Motor neuron (in vitro differentiated cells): ENCODE measurements at places on chromosomes 16 and 17.

DNA sequence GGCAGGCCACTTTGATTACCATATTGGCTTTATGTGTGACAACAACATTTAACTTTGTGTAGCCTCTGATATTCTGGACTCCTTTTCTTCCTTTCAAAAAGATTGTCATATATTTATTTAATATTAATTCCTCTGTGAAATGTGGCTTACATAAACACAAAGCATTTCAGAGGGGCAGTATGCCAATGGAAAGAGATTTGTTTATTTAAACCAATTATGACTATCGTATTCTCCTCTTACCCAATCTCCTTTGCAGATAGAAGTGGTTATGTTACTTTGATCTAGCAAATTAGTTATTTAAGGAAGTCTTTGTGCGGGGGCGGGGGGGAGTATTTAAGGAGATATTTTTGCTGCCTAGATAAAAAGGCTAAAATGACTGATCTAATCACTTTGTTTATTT, 573.7 kb upstream of the KIF2B start:
- no peak for ATAC-seq

- no peak for ATAC-seq
Observed at GRCh38 chr17:79075446-79075750, 774 bp downstream of the ENGASE start.

- no peak for ATAC-seq
Observed at GRCh38 chr16:65681406-65681805, 559.5 kb upstream of the CDH11 start.

- ATAC-seq, result peak; percentile 86
Observed at GRCh38 chr16:81136390-81137335, 40.5 kb upstream of the GCSH start.

DNA sequence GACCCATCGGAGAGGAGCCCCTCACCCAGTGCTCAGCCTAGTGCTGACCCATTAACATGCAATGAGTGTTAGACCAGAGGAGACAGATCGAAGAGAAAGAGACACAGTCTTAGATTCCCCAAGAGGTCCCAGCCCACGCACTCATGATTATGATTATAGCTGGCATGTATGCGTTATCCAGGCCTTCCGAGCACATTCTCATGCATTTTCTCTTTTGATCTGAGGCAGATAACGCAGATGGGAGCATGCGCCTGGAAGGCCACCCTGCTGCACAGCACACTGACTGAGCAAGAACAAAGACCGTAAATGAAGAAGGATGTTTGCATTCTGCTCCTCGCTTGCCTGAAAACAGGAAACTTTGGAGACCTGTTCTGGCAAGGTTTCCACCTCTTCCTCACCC, 232.7 kb downstream of the SOX9 start:
- ATAC-seq, result no peak

DNA sequence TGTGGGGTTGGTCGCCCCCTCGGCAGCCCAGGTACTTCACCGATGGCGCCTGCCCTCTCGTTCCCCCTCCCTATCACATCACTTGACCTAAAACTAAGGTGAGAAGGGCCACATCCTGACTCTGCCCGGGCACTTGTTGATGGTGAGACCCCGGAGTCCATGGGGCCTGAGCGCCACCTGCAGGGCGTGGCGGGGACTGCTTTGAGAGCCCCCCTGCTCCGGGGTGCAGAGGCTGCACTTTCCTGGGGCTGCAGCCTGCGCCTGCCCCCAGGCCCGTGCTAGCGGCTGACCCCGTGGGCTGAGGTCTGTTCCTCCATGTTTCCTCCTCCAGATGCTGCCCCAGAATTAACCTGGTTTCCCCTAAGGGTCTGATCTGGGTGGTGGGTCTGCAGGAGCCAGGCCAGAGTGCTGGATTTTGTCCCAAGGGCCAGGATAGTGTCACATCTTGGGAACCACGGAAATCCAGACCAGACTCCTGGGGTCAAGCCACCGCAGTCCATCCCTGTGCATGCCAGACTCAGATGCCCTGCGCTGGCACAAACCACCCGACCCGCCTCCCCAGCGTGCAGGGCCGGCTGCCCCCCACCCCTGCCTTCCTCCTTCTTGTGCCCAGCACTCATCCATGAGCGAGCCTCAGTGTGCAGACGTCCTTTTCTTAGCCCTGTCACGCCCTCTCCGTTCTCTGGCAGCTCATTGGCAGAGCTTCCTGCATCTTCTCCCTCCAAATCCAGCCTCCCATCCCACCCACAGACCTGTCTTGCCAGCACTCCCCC, 2.7 kb downstream of the NDUFAF8 start:
- no peak for ATAC-seq

DNA sequence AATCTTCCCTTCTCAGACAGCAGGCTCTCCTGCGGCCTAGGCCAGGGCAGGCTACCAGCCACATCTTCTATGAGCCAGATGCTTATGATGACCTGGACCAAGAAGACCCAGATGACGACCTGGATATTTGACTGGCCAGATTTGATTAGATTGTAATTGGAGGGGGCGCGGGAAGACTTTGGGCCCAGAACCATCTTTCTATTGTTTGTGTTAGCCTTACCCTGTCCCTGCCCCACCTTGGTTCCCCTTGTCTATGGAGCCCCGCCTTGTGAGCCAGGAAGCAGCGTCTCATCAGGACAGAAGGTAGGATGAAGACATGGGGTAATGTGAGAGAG, 2.8 kb downstream of the CLDN7 start:
- ATAC-seq, result no peak

GRCh38 chr16:23491490-23492391, 18.6 kb downstream of the GGA2 start:
- ATAC-seq, result no peak

GRCh38 chr16:55285586-55285985, 38.4 kb upstream of the IRX6 start:
- no peak for ATAC-seq

DNA sequence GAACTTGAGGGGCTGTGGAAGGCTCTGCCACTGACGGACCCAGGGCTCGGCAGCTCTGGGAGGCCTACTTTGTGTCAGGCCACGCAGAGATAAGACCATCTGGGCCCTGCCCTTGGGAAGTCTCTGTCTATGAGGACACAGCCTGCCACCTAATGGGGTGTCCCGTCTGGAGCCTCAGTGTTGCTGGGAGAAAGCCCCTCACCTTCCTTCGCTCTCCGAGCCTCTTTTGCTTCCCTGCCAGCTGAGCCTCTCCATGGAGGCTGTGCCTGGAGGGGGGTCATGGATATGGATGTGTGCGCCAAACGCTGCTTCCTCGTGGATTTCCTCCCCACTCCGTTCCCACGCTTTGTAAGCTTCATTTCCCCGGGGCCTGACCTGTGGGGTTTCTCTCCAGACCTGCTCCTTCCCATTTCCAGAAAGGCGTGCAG, 228.8 kb downstream of the SEC14L1 start:
- ATAC-seq, result no peak

DNA sequence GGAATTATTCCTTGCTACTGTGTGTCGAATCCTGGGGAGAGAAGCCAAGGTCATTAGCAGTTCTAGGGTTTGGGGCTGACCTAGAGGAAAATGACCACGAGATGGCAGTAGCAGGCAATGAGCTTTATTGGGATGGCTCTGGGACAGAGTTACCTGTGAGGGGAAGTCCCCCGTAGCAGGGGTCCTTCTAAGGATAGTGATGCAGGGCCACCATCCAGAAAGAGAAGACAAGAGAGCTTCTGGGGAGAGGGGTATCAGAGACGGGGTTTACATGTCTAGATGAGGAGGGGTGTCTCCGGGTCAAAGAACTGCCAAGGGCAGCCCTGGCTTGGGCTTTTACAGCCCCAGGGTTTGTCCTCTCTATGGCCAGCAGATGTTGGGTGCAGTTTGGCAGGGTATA, 6.4 kb upstream of the GGT6 start:
- peak; percentile 87 for ATAC-seq

DNA sequence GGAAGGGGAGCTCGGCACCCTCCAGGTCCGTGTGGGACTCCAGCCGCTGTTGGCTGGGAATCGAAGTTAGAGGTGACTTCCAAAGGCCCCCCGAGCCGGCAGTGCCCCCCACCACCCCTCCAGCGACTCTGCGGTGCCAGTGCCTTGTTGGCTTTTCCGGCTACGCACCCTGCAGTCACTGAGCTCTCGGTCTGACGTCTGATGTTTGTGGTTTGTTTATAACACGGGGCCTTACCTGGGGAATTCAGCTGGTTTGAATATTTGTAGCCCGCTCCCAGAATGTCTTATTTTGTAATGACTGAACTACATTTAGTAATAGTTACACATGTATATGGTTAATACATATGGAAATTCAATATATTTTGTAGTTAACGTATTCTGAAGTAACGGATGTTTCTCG, 7.1 kb upstream of the BAIAP3 start:
- no peak for ATAC-seq

DNA sequence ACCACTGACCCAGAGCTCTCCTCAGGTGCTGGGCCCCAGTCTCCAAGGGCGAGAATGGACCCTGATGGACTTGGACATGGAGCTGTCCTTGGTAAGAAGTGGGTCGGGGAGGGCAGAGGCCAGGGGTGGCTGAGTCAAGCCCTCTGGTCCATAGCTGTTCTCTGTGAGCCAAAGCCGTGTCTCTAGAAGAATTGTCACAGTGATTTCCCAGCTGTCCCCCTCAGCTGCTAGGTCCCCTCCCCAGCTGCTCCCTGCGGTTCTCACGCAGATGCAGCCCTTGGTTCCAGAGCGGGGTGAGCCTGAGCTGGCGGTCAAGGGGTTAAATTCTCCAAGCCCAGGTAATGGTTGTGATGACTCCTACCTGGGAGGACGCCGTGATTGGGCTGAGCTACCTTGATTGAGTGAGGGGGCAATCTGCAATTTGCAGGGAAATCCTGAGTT, 1.3 kb upstream of the NOL3 start:
- no peak for ATAC-seq

GRCh38 chr17:39845052-39845846, 18.9 kb downstream of the IKZF3 start:
- no peak for ATAC-seq

DNA sequence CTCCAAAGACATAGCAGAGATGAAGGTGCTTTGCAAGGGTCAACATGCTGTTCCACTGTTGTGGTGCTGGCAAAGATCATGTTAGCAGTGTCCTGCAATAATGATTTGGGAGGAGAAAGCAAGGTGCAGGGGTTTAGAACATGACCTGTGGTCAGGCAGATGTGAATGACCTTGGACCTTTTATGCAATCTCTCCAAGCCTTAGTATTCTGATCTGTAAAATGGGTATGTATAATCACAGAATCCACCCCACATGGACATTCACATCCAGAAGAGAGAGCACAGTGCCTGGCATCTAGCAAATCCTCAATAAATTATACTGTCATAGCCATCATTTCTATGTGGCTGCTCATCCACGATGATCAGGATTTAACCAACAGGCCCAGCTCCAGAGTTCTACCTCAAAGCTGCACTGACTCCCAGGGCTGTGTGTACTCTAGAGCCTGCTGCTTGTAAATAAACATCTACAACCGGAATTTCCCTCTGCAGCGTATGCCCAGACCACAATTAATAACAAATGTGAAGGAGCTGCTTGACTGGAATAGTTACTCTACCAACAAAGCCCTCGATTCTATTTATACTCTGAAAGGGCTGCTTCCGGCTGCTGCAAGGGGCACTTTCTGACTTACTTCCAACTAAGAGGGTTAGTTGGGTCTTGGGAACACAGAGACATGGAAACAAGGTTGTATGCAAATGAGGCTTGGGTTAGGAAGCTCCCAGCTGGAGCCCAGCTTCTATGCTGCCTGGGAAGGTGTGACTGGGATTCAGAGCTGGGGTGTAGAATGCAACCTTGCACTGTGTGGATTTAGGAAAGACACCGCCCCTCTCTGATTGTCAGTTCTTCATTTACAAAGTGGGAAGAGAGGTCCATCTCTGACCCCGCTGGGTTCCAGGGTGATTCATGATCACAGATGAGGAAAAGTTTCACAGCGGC, 265.2 kb downstream of the XYLT1 start:
- ATAC-seq, result peak; percentile 19

DNA sequence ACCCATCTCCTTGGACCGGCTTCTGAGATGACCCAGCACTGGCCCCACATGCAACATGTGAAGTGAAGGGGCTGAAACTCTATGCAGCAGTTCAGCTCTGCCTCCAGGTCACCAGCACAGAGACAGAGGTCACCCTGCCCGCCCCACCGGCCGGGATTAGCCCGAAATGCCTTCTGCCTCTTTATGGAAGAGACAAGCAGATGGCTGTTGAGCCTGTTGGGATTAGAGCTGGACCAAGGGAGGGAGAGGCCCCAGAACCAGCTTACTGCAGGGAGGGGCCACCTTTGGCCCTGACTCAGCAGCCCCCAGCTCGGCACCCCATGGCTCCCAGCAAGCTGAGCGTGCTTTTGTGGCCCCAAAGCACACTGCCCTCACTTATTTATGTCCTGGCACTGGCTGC, 5.7 kb downstream of the AIPL1 start:
- no peak for ATAC-seq

DNA sequence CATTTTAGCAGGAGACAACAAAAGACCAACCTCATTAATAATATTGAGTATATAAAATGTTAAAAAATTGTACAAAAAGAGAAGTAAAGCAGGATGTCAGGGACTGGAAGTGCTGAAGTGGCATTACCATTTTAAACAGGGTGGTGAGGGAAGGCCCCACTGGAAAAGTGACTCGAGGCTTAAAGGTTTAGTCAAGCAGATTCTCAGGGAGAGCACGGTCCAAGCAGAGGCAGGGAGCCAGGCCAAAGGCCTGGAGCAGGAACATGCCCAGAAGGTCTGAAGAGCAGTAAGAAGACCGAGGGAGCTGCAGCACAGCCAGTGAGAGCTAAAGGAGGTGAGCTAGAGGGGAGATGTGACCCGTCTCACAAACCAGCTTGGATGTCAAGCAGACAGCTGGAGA, 7.6 kb downstream of the XPO6 start:
- no peak for ATAC-seq

DNA sequence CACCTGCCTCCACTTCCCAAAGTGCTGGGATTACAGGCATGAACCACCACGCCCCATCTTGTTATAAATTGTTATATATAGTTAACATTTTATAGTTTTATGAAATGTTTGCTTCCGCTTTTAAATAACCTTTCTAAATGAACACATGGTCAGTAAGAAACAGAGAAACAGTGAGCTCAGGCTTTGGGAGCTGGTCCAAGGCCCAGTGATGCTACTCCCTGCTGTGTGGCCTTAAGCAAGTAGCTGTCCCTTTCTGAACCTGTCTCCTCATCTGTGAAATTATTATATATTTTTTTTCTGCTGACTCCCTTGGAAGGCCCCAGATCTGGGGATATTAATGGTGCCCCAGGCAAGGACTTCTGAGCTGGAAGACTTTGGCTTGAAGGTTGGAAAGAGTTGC, 19.0 kb downstream of the CPNE2 start:
- ATAC-seq, result no peak
